Stimulated activated CD8-positive, alpha-beta memory T cell treated with anti-CD3 and anti-CD28 coated beads, Interleukin-7, amount 100 ng/mL, for 4 hours (primary cell): ENCODE measurements at places on chromosomes 6 and 20.

- DNase-seq, result no peak
Measured at GRCh38 chr6:2942914-2943563, 28.3 kb downstream of the SERPINB6 start.

DNA sequence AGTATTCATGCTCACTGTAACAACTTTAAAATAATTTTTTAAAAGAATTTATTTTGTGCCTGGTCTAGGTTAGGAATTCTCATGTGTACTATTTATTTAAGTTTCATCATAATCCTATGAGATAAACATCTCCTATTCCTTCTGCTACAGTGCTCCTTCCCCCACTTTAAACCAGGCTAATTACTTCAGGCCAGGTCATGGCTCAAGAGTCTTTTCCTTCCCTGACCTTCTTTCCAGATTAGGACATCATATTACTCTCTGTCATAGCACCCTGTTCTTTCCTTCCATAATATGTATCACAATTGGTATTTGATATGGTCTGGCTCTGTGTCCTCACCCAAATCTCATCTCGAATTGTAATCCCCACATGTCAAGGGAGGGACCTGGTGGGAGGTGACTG is 239.0 kb downstream of the BTBD9 start:
- no peak for DNase-seq

DNA sequence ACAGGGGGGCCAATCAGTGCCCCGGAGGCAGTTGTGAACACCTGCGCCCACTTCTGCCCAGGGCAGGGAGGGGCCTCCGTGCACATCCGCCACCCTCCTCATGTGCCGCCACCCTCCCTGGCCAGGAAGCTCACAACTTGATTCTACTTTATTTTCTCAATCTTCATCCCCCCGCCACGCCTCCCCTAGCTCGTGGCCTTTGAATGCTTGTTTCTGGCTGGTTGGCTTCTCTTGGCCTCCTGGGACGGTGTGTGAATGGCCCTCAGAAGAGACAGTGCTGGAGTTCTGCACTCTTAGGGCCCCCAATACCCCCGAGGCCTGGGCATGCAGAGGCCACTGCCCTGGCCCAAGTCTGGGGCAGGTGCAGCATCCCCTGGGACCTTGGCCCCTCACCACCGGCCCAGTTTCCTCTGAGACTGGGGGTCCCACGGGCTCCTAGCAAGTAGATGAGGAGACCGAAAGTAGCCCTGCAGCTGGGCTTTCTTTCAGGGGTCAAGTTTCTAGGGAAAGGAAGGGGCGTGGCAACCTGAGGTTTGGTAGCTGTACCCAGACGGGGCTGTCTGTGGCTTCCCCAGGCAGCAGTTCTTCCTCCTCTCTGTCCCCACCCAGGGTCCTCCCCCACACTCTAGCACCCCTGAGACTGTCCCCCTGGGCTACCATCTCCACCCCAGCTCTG is 1.3 kb downstream of the RGS19 start:
- DNase-seq, result peak; percentile 28

DNA sequence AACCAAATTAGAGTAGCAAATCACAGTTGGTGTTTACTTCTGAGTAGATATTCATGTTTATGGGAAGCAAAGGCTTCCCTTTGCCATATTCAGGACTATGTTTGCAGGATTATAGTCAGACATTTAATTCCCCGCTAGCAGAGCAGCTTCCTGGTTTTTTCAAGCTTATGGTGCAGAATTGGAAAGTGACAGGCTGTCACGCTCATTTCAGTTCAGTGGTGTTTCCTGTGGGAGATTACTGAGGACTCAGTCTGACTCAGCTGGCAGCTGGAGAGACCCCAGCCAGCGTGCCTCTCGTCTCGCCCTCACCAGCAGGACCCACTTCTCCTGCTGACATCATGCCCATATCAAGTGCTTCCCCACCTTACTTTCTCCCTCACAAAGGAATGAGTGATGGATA is 85.1 kb downstream of the LYRM2 start:
- DNase-seq, result no peak
